Fibroblast of the aortic adventitia (primary cell): ENCODE measurements at places on chromosomes 2 and 18. TPM values are rescaled to one million over a fixed set of nuclear protein-coding genes. Genes with fewer than 3 reads are reported as not detected.
A peak's percentile ranks its signal among the peaks of the same experiment; 100 is the strongest.

- DNase-seq: no peak
Observed at GRCh38 chr2:104745846-104746245, 108.1 kb upstream of the POU3F3 start.

GRCh38 chr18:67239826-67240225, 276.7 kb downstream of the DSEL start:
- no peak for DNase-seq

DNA sequence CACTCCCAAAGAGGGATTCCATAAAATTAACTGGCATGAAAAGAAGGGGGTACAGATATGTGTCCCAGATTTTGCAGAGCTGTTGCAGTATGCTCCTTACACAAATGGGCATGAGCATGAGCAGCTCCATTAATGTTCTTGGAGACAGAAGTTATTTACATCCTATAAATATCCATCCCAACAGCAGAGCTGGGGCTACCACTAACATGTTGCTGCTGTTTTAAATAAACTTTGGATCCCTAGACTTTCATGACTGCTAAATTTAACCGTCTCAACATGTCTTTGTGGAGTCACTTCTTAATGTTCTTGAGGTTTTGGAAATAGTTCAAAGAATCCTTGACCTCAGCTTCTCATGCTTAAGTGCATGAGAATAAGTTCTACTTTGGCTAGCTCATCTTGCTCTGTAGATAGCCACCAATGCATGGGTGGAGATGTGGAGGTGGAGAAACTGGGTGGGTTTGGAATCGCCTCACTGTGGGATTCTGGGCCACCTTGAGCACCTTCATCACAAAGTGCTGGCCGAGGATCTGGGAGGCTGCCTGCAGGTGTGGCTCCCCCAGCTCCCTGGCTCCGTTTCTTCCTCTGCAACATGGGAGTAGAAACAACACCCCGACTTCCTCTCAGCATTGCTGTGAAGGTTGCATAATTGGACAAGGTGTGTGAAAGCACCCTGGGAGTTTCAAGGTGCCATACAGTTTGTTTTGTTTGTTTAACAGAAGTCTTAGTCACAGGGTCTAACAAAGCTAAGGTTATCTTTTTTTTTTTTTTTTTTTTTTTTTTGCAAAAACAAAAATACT, 307.2 kb downstream of the MYCN start:
- DNase-seq: no peak

DNA sequence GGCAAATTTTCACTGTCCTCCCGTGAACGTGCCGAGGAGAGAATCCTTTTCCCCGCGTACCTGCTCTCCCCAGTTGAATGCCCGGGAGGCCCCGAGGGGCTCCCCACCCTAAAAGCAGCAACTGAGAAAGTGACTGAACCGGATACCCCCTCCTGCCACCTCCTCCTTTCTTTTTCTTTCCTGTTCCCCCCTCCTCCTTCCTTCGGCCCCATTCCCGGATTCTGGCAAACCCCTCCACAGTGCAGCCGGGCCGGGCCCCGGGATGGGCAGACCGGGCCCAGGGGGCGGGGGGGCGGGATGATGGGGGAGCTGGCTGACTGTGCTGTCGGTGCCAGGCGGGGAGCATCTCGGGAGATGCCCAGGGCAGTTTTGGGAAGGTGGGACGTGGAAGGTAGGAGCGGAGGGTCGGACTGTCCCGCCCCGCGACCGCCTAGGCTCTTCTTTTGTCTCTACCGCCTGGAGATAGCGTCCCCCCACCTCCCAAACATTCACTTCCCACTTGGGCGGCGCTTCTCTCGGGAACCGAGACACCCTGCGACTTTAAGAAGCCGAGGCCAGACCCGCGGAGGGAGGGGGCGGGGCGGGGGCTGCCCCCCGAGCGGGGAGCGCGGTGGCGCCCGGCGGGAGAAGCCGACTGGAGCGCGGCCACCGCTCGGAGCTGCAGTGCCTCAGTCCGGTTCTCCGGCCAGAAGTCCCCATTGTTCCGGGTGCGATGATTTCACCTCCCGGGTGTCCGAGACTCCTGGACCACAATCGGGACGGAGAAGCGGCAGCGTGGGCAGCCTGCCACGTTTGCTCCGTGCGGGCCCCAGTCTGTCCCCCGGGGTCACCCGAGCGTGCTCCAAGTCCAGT, 8.2 kb downstream of the DLX2 start:
- DNase-seq: peak; percentile 41

The HOXD10 gene
- not detected in 2 replicates for total RNA-seq

The UGT1A6 gene
- total RNA-seq: 0.09 TPM in 1 of 2 replicates, not detected in the other

- DNase-seq: no peak
Observed at GRCh38 chr2:136297312-136297711, 179.4 kb upstream of the CXCR4 start.

The CENPA gene
- total RNA-seq: 9.2 TPM in 1 of 2 replicates, not detected in the other

The FIGN gene
- 2.5 and 4.1 TPM in 2 replicates for total RNA-seq

DNA sequence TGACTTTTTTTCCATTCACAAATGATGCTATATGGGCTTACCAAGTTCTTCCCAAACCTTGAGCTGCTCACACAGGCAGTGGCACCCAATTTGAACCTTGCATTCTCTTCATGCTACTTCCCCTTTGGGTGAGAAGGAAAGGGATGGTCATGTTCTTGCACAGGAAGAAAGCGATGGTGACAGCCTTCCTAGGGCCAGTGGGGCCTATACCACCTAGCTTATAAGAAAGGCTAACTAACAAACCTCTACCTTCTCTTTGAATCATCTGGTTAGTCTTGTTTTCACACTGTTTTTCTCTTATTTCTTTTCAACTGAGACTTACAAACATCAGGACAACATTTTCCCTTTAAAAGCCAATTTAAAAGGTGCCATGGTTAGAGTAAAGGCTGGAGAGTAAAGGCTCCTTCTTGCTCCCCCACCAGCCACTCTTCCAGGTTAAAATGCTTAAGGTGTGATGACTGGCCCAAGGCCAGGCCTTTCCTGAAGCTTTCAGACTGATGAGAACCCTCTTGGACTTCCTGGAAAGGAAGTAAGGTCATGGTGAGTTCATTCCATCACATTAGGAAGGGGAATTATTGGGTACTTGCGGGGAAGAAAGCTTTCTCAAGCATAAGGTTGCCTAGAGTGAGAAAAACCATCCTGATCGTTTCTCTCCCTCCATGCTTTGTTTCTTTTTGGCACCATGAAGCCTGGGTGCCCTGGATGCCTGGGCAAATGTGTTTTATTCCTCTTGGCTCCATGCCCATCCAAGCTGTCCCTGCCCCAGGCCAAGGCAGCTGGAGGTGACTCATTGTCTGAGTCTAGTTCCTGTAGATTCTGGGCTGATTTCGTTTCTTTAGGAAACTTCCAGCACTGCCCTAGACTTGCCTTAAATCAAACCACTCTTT, 41.4 kb upstream of the ITGB6 start:
- DNase-seq: peak; percentile 85

The UGT1A4 gene
- not detected in 2 replicates for total RNA-seq

The EML6 gene
- total RNA-seq: 0.49 and 2.8 TPM in 2 replicates

DNA sequence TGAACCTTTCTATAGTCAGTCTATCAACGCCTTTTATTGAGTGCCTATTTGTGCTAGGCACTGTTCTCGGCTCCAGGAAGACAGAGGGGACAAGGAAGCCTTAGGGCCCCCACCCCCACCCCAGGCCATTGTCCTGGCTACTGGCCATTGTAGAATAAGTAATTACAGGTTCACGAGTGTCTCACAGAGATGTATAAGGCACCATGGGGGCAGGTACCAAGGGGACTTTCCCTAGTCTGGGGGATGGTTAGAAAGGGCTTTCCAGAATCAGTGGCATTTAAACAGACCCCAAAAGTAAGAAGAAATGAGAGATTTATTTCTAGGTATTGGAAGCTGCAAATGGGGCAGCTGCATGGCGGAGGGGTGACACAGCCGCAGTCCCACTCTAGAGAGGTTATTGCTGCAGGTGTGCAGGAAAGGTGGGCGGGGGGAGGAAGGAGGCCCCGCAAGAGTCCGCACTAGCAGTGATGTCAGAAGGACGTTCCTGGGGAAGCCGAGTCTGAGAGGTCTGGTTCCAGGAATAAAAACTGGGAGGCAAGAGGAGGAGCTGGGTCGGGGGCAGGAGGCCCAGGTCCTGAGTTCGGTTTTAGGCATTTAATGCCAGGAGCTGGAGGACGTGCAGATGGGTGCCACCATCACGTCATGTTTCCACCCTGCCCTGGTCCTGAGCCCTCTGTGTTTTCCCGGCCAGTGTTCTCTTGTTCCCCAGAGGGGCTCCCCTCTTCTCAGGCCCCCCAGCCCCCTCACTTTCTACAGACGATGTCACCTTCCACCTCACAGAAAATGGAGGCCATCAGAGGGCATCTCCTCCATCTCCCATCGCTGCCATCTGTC, 30.5 kb downstream of the FOSL2 start:
- no peak for DNase-seq

GRCh38 chr2:206456078-206456754, 12.9 kb downstream of the ADAM23 start:
- DNase-seq: no peak

GRCh38 chr2:235968155-235968554, 200.0 kb downstream of the GBX2 start:
- DNase-seq: no peak

The REG3A gene
- not detected in 2 replicates for total RNA-seq

GRCh38 chr18:944440-944839, 39.8 kb downstream of the ADCYAP1 start:
- peak; percentile 78 for DNase-seq

DNA sequence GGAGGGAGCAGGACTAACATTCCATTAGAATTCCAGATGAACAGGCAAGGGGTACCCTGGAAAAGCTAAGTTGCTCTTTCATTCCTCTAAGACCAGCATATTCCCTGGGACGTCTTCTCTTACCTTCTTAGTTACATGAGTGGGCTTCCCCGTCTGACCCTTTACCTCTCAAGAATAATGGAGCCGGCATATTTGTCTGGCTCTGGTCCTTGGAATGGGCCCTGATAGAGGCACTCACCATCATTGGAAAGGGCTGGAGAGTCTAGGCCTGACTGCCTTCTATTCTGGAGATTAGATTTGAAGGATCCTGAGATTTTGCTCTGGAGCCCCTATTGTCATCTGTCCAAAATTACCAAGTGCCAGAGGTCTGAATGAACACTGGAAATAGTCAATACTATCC, 347.5 kb downstream of the MYCN start:
- DNase-seq: no peak

DNA sequence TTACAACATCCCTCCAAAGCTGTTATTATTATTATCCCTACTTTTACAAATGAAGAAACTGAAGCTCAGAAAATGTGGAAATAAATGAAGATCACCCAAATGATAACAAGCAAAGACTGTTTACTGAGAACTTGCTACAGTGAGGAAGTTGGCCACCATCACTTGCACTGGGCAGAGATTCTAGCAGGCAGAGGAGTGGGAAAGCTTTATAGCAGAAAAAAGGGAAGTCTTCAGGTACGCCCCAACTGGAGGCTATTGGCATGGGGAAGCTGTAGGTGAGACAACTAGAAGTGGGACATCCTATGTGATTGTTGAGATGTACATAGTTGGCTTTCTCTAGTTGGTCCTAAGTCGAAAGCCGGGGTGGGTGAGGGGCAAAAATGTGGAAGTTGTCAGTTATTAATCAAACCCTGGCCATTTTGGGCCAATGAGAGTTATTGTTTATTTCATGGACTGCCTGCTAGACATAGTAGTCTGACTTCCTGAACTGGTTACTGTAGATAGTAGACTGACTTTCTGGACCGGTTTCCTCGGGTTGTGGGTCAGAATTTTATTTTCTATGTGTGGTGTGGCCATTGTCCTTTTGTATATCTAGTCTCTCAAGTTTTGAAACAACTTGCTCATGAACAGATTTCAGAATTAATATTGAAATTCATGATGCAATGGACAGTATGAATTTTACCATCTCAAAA, 40.2 kb upstream of the STAT4 start:
- DNase-seq: no peak

DNA sequence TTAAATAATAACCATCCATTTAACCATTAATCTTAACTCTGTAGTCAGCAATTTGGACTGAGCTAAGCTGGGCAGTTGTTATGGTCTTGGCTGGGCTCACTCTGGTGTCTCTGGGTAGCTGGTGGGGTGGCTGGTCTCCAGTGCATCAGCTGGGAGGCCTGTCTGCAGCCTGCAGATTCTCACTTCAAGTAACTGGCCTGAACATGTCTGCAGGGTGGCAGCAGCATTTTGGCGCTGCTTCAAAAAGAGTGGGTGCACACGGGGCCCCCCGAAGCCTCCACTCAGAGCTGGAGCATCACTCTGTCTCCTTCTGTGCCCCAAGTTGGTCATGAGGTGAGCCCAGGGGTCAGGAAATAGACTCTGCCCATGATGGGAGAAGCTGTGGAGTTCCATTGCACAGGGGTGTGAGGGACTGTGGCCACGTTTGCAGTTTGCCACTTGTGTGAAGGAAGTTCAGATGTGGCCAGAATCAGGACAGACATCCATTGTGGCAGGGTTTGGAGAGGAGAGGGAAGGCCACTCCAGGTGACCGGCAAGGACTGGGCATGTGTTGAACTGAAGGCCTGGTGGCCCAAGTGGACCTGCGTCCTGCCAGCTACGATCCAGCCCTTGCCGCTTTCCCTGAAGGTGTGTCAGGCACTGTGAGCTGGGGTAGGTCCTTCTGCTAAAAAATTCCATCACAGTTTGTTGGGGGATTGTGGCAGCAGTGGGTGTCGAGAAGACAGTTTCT, 4.9 kb upstream of the ALLC start:
- DNase-seq: no peak

DNA sequence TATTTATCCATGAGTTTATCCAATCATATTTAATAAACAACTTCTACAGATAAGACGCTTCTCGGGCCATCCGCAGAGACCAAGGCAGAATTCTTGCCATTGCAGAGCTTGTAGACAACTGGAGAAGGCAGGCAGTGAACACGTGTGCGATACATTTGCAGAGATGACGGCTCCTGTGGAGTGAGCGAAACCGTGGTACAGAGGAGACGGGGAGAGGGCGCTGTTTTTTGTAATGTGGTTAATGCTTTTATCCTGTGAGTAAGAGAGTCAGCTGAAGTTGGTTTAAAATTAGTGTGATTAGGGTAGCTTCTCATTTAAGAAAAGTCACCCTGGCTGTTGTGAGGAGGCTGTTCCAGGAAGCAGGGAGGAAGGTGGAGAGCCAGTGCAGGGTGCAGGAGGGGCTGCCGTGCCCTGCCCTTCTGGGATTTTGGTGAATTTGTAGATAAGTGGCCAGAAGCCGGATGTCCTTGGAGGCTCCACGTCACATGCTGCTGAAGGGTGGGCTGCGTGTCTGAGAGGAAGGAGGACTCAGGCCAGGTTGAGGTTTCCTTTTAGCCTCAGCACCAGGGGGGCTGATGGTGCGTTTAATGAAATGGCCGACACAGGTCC, 151.4 kb downstream of the SNTG2 start:
- DNase-seq: no peak

The PKDCC gene
- 19.7 and 57.8 TPM in 2 replicates for total RNA-seq

- no peak for DNase-seq
Observed at GRCh38 chr2:143474586-143474985, 345.4 kb downstream of the ARHGAP15 start.

The OTOS gene
- not detected in 2 replicates for total RNA-seq

DNA sequence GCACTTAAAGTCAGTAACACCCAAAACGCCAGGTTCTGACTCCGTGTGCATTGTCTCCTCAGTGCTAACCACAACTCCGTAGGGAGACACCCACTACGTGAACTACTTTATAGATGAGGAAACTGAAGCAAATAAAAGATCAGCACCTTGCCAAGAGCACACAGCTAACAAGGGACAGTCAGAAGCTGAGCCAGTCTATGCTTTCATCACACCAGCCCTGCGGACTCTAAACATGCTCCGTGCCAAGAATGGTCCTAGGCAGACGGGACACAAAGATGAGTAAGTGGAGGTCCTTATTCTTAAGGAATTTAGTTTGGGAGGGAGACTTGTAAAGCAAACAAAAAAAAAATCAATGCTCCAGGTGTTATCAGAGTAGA, 9.6 kb downstream of the MBOAT2 start:
- no peak for DNase-seq

GRCh38 chr2:217935901-217936684, 66.7 kb downstream of the TNS1 start:
- peak; percentile 79 for DNase-seq
